ENCODE measurements at places on chromosomes 7 and 10.

DNA sequence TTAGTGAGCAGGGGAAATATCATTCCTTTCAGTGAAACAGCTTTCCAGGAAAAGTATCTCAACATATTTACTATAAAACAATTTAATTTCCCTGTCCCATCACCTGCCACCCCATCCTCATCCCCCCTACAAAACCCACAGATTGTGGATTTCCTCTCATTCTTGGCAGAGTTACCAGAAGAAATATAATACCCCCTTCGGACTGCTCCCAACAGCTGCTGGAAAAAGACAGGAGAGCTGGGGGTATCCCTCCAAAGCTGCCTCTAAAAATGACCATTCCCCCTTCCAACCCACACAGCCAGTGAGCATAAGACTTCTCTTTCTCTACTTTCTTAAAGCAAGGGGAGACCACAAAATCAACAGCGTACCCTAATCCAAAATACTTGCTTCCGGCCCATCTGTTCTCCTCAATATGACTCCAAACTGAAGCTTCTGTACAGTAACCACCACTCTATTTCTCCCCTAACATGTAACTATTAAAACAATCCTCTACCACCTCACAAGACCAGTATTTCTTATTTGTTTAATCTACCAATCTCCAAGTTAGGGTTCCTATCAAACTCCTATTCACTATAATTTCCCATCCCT is 7.8 kb downstream of the FBXW4 start:
- DNase-seq = no peak

GRCh38 chr10:10911471-10911921 is 106.2 kb upstream of the CELF2 start:
- DNase-seq = peak; percentile 69

DNA sequence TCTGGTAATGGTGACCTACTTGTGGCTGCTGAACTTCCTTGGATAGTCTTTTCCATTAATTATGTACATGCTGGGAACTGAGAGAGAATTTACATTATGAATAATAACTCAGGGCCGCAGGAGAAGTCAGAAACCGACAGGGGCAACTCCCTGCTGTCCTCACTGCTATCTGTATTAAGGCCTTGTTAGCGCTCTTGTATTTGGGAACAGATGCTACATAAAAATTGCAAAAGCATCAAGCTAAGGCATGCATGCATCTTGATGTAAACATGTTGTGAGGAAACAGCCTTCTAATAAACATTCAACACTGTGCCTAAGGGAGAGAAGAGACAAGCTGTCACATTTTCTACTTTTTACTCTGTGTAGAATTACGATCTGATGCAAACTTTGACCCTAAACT is 158.4 kb downstream of the PARD3 start:
- DNase-seq = no peak

DNA sequence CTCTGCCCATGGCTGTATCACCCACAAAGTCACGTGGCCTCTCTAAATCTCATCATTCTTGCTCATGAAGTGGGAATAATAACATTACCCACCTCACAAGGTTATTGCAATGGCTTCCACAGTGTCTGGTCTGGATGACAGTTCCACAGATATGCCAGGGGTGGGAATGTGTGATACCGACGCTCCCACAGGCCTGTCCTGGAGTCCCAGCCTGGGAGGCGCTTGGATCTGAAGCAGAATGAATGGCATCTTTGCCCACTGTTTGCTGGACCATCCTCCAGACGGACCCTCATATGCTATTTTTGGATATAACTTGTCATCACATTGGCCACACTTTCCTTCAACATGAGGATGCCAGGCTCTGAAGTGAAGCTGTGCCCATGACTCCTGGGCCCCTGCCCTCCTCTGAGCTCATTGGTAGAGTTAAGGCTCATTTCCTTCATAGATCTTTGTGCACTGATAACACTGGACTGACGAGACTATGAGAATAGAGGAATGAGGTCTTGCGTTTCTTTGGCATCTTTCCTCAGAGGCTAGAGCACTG is 279.8 kb upstream of the ZNF32 start:
- no peak for DNase-seq

DNA sequence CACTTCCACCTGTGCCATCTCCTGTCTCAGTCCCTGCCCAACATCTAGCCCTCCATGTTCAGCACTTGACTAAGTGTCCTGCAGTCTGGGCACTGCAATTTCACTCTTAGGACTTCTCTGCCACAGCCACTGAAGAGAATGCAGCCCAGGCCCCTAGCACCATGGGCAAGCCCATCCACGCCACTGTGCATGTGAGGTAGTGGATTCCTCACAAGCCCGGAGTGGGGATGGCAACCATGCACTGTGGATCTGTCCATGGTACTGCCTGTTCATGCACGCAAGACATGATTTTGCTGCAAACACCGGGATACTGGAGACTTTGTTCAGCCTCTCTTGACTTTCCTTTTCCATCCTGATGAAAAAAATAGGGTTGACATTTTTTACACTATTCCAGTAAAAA is 12.3 kb downstream of the DDC start:
- DNase-seq = no peak

DNA sequence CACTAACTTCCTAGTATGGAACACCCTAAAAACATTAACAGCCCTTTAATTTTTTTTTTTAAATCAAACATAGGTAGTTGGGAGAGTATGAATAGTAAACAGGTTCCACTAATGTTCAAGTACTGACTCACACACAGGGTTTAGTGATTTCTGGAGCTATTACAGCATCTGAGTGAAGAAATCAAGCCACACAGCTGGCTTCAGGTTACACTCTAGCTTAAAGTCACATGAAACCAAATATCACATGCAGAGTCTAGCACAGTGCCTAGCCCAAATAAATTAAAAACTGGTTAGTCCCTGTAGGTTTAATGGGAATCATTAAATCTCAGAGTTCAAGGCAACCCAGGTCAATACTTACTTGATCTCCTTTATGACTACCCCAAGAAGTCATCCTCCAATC is 11.6 kb downstream of the PANK1 start:
- peak; percentile 52 for DNase-seq

DNA sequence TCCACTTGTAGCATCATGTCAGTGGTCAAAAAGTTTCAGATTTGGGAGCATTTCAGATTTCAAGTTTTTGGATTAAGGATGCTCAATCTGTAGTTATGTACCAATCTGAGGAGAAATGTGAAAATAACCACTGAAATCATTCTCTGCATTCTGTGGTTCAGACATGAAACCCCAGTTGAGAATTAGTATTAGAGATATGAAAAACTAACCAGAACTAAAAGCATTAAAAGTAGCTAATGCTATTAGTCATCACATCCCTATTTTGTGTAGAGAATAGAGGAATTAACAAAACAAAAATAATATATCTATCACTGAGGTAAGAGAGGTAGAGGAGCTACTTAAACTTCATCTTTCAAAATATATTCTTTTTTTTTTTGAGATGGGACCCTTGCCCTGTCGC is 28.0 kb downstream of the MICU1 start:
- DNase-seq = peak; percentile 23

GRCh38 chr7:99379043-99379577 is 4.6 kb downstream of the ARPC1B start:
- peak; percentile 73 for DNase-seq
